Panc1 (cell line): ENCODE measurements at places on chromosomes 3 and 15. TPM values are rescaled to one million over a fixed set of nuclear protein-coding genes. Genes with fewer than 3 reads are reported as not detected.

CCR3 gene
- not detected for total RNA-seq

ST8SIA2 gene
- total RNA-seq, result 0.15 TPM

MB21D2 gene
- total RNA-seq, result 7.8 TPM

RASGRF1 gene
- 0.59 TPM for total RNA-seq

IL16 gene
- total RNA-seq, result 1.0 TPM

PATL2 gene
- total RNA-seq, result 0.49 TPM

ZNF385D gene
- 13.0 TPM for total RNA-seq

THSD4 gene
- 65.4 TPM for total RNA-seq

PLA1A gene
- not detected for total RNA-seq

CAMKV gene
- 0.85 TPM for total RNA-seq

UMPS gene
- 46.0 TPM for total RNA-seq

PIGX gene
- 85.7 TPM for total RNA-seq

SLC28A2 gene
- total RNA-seq, result 0.23 TPM

DOCK3 gene
- total RNA-seq, result 0.21 TPM

BCHE gene
- 1.5 TPM for total RNA-seq

DUOX1 gene
- total RNA-seq, result 0.31 TPM

ANKUB1 gene
- total RNA-seq, result not detected

GHSR gene
- total RNA-seq, result not detected

KIF7 gene
- 6.5 TPM for total RNA-seq

C3orf85 gene
- total RNA-seq, result not detected

CHRD gene
- 1.4 TPM for total RNA-seq

GOLGA8R gene
- 0.80 TPM for total RNA-seq

IL17RC gene
- total RNA-seq, result 23.6 TPM

RBP2 gene
- total RNA-seq, result not detected

CCRL2 gene
- not detected for total RNA-seq

IMPG2 gene
- 0.10 TPM for total RNA-seq

NAA80 gene
- 7.2 TPM for total RNA-seq

ALAS1 gene
- 89.4 TPM for total RNA-seq

WDR93 gene
- 0.18 TPM for total RNA-seq

PLOD2 gene
- total RNA-seq, result 158 TPM

ITGB5 gene
- total RNA-seq, result 446 TPM

SENP5 gene
- 40.0 TPM for total RNA-seq

KBTBD13 gene
- not detected for total RNA-seq

TIPIN gene
- 19.7 TPM for total RNA-seq

SRGAP3 gene
- 0.82 TPM for total RNA-seq

RETNLB gene
- total RNA-seq, result not detected

NEDD4 gene
- 18.8 TPM for total RNA-seq

GRM2 gene
- 0.21 TPM for total RNA-seq
